ENCODE measurements at places on chromosomes 11 and 22. TPM values are rescaled to one million over a fixed set of nuclear protein-coding genes. Genes with fewer than 3 reads are reported as not detected.

The RAG1 gene
- 0.10 TPM for total RNA-seq

The MRGPRX3 gene
- total RNA-seq = not detected

The CALCA gene
- not detected for total RNA-seq

The LRRC4C gene
- total RNA-seq = not detected

The WT1 gene
- not detected for total RNA-seq

The CTSF gene
- 2.0 TPM for total RNA-seq

The NCR3LG1 gene
- 1.1 TPM for total RNA-seq

The LMNTD2 gene
- total RNA-seq = 8.6 TPM

The ATP6V1E1 gene
- 74.0 TPM for total RNA-seq

The VWA5A gene
- 1.5 TPM for total RNA-seq

The ATL3 gene
- total RNA-seq = 31.8 TPM

The TMEM86A gene
- total RNA-seq = 0.10 TPM

The B4GALNT4 gene
- not detected for total RNA-seq

The OR5M8 gene
- not detected for total RNA-seq

The ART5 gene
- total RNA-seq = not detected

The RANBP1 gene
- 133 TPM for total RNA-seq

The DRAP1 gene
- 75.8 TPM for total RNA-seq

The OR5B21 gene
- total RNA-seq = 0.71 TPM

The CCDC87 gene
- total RNA-seq = 0.22 TPM

Data from activated B cell treated with CpG ODN at 0.5 μM for 24 hours (primary cell).